ENCODE measurements at places on chromosomes 5 and 9.

DNA sequence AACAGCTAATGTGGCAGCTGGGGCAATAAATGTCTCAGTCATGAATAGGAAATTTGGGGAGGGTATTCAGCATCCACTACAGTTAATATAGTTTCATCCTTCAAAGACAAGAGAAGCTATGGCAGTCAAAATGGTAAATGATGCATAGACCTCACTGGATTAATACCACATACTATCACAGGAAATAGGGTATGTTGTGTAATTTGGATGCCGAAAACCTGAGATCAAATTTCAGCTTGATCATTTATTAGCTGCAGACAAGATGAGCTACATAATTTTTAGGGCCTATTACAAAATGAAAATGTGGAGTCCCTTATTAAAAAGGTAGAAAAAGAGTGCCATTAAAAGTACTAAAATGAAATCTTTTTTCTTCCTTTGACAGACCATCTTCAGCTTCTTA is 112.6 kb upstream of the MTAP start:
- no peak for DNase-seq

DNA sequence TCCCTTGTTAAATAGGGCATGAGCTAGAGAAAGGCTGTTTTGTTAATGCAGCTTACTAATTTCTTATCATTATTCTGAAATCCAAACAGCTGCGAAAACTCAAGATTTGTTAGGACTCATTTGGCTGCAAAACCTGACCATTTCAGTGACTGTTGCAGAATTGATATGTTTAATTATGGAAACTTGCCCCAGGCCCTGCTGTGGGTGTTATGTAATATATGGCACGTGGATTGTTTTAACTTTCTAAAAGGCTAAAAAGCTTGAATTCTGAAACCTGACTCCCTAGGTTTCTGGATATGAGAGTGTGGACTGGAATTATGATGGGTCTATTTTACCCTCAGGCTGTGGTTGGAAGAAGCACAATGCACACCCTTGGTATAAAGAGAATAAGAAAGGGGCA is 4.4 kb downstream of the IL9 start:
- no peak for DNase-seq

DNA sequence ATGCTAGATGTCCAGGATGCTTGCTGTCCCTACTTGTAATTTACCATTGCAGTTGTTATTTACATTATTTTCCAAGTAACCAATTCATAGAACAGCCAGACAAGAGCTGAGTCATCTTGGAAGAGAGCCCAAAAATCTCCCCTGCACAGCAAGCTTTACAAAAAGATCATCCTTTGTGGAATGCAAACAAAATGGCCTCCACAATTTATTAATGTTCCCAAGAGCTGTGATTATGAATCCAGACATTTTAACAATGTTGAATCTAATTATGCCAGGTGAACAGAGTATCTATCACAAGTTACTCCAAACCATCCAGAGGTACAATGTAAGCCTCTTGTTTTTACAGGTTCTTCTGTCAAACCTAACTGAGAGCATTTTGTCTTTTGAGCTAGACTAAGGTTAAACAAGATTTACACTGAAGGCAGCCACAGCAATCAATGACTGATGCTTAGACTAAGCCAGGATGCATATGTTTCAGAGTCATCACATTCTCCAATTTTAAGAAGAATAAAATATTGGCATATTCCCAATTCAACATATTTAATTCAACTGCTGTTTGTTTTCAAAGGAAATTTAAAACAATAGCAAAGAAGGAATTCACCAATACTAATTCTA is 95.3 kb upstream of the SLC12A2 start:
- no peak for DNase-seq

DNA sequence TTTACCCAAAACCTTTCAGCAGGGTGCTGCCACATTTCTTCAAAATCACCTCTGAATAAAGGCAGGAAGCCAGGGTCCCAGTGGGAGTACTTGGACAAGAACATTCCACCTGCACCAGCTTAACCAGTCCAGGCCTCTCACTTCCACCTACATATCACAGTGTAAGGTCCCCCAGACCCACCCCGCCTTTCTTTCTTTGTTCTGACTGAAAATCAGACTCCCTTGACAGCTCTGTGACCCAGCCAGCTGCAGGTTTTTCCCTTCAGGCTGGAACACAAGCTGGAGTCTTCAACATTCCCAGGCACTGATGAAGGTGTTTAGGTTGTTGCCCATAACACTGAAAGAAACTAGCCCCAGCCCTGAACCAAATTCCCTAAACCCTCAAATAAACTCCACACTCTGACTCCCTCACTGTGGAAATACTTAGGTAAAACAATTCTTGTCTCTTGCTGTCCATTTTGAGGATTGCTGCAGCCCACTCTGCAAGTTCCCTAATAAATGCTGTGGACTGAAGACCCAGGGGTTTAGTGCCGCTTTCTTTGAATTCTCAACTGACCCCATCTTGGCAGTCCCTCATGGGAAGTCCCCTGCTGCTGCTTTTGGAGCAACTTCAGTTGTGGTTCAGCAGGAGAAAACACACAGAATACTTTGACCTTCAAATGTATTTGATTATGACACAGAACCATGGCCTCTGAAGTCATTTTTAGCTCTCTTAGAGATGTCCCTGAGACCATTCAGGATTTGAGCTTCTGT is 24.8 kb downstream of the P4HA2 start:
- no peak for DNase-seq

DNA sequence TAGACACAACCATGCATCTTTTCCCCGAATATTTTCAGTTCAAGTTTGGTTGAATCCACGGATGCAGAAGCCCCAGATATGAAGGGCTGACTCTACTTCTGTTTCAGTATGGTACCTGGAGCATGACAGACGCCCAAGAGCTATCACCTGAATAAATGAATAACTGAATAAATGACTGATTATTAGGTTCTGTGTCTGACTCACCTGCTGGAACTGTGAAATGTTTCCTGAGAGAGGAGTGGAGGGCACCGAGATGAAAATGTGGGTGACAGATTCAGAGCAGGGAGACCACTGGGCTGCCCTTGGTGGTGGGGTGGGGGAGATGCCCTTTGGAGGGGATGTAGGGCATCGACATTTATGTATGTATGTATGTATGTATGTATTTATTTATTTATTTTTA is 13.2 kb downstream of the FRMPD1 start:
- no peak for DNase-seq

GRCh38 chr5:77936365-77936693 is 160.2 kb upstream of the TBCA start:
- DNase-seq = no peak

DNA sequence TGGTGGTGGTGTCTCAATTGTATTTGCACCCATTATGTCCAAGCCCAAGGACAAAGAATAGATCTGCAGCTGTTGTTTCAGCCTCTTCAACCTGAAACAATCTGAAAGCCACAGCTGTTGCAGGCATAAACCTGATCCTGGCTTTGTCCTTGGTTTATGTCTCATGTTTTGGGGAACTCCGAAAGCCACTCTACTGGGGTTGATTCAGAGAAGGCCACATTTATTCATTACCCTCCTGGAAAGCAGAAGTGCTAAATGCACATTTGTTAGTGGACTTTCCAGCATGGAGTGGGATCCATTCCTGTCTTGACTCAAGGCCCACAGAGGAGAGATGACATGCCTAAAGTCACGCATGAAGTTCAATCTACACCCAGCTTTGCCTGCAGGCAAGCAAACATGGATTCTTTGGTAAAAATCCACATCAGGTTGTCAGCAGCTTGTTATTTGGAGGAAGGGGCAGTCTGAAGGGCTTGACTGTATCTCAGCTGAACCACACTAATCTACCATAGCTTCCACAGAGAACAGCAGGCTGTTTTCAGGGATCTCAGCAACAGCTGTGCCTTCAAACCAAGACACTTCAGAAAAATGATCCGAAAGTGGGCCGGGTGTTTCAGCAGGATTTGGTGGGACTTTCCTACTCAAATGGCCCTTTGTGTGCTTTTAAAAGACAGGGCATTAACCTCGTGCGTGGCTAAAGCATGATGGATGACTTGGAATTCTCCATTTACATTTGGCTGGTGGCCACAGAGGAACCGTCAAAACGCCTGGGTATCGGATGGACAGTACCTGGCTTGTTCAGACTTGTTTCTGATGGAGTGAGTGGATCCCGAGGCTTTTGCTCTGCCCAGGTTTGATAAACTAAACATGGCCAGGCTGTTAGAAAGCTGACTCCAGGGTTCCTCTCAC is 36.2 kb upstream of the ADAM19 start:
- no peak for DNase-seq

GRCh38 chr5:139565411-139566305 is 4.5 kb downstream of the UBE2D2 start:
- DNase-seq = no peak

- DNase-seq = no peak
Observed at GRCh38 chr5:124870070-124870469, 123.6 kb upstream of the ZNF608 start.

DNA sequence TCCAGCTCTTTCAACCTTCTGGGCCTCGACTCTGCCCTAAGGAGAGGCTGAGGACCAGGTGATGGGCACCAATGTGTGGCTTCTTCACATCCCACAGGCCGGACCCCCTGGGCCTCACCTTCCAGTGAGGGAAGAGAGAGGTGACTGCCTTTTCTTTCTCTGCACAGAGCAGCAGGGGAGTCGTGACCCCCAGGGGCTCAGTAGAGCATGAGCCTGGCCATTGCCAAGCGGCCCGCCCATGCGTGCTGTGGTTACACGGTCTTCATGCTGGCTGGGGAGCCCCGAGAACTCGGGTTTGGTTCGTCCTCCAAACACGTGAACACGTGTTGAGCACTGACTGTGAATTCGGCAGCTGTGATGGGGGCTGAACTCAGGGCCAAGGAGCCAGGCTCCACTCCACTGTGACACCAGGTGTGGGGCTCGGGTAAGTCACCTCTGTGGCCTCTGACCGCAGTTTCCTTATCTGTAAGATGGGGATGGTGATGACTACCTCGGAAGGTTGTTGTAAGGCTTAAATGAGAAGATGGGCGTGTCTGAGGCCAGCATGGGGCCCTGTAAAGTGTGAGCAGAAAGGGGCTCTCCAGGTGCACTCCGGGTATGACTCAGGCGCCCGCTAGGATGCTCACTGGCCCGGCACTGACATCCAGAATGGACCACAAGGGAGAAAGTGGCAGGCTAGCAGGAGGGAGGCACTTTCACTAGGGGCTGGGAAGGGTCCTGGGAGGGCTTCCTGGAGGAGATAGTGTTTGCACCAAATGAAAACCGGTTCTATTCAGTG is 13.4 kb upstream of the GRHPR start:
- peak; percentile 89 for DNase-seq

GRCh38 chr5:89601880-89602279 is 718.9 kb upstream of the MEF2C start:
- DNase-seq = no peak

- DNase-seq = no peak
Observed at GRCh38 chr5:64164166-64164565, 1.5 kb upstream of the RNF180 start.

DNA sequence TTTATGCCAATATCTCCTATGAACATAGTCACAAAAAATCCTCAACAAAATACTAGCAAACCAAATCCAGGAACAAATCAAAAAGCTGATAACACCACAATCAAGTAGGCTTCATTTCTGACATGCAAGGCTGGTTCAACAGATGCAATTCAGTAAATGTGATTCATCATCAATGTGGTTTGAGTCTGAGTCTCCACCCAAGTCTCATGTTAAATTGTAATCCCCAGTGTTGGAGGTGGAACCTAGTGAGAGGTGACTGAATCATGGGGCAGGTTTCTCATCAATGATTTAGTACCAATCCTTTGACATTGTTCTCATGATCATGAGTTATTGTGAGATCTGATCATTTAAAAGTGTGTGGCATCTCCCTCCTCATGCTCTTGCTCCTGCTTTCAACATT is 1072.7 kb downstream of the NR2F1-AS1 start:
- DNase-seq = no peak

GRCh38 chr5:160369990-160370712 is at the start of gene C1QTNF2:
TSS of gene C1QTNF2 (minus strand) at chr5:160370626. CDS start at chr5:160355011, 15,615 bp downstream.
- no peak for DNase-seq
